Endothelial cell of umbilical vein (primary cell): ENCODE measurements at places on chromosomes 2 and 18. TPM values are rescaled to one million over a fixed set of nuclear protein-coding genes. Genes with fewer than 3 reads are reported as not detected.

The REG3A gene
- not detected in 2 replicates for polyA plus RNA-seq

The EMILIN1 gene
- polyA plus RNA-seq: 11.7 and 15.5 TPM in 2 replicates

The NETO1 gene
- polyA plus RNA-seq: not detected in 2 replicates

The RSAD2 gene
- 0.03 and 0.18 TPM in 2 replicates for polyA plus RNA-seq

The COQ10B gene
- 1.6 and 2.4 TPM in 2 replicates for polyA plus RNA-seq

The PLEK gene
- polyA plus RNA-seq: 0.03 TPM in 1 of 2 replicates, not detected in the other

The TTR gene
- not detected in 2 replicates for polyA plus RNA-seq
